ENCODE measurements at places on chromosomes 5 and 9. TPM values are rescaled to one million over a fixed set of nuclear protein-coding genes. Genes with fewer than 3 reads are reported as not detected.

The FAM200C gene
- polyA plus RNA-seq, result 0.28 TPM

The SHB gene
- polyA plus RNA-seq, result 0.16 TPM

The ZNF474 gene
- 0.12 TPM for polyA plus RNA-seq

The RECK gene
- 4.9 TPM for polyA plus RNA-seq

The ZFP37 gene
- 0.42 TPM for polyA plus RNA-seq

The FOXD1 gene
- 0.17 TPM for polyA plus RNA-seq

The ADGRD2 gene
- polyA plus RNA-seq, result not detected

The LCN15 gene
- not detected for polyA plus RNA-seq

The CCDC192 gene
- polyA plus RNA-seq, result not detected
